ENCODE measurements at places on chromosomes 1 and 21.
A peak's percentile ranks its signal among the peaks of the same experiment; 100 is the strongest.

GRCh38 chr1:34686531-34686930, 68.3 kb upstream of the GJB5 start:
- no peak for DNase-seq

DNA sequence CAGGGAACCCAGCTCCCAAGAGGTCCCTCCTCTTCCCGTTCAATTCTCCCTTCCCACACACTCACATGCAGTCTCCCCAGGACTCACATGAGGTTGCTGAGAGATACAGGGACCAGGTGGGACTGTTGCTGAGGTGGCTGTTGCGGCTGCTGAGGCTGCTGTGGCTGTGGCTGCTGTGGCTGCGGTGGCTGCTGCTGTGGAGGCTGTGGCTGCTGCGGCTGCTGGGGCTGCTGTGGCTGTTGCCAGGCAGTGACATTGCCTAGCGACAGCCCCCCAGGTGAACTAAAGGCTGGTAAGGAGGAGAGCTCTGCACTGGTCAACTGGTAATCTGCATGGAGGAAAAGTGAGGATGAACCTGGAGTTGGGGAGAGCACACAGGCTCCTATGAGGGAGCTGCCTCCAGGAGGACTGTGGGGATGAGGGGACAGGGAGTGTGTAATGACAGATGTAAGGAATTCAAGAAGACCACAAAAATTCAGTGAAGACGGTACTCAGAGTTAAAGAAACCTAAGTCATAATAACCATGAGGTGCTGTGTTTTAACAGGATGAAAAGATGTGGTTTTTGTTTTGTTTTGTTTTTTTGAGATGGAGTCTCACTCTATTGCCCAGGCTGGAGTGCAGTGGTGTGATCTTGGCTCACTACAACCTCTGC, 31.8 kb downstream of the MEF2D start:
- no peak for DNase-seq

GRCh38 chr1:206050655-206051235, 2.2 kb upstream of the RHEX start:
- no peak for DNase-seq

DNA sequence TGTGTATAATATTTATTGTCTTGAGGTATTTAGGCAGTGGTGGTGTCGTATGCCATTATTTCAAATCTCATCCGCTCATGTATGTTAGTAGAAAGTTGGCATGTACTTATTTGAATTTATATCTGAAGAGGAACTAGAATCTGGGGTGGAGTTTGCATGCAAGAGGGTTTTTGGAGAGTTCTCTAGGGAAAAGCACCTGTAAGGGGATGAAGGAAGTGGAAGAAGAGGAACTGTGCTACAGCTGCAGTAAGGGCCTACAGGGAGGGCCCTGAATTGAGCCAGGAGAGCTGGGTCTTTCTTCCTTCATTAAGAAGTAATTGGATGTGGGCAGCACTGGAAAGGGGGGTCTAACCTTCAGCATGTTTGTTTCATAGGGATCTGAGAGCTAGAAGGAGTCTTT, 197.2 kb downstream of the HMCN1 start:
- DNase-seq = no peak

DNA sequence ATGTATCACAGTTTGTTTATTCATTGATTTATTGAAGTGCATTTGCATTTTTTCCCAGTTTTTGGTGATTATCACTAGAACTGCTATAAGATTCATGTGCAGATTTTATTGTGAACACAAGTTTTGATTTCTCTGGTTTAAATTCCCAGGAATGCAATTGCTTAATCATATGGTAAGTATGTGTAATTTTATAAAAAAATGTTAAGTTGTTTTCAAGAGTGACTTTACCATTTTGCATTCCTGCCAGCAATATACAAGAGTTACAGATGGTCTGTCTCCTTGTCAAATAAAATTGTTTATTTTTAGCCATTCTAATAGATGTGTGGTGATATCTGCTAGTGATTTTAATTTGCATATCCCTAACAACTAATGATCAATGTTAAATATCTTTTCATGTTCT, 127.3 kb upstream of the APP start:
- no peak for DNase-seq

GRCh38 chr1:89865498-89866382, 44.9 kb downstream of the LRRC8D start:
- DNase-seq = no peak

- DNase-seq = peak; percentile 7
Observed at GRCh38 chr1:40315795-40316594, 1.1 kb downstream of the COL9A2 start.

DNA sequence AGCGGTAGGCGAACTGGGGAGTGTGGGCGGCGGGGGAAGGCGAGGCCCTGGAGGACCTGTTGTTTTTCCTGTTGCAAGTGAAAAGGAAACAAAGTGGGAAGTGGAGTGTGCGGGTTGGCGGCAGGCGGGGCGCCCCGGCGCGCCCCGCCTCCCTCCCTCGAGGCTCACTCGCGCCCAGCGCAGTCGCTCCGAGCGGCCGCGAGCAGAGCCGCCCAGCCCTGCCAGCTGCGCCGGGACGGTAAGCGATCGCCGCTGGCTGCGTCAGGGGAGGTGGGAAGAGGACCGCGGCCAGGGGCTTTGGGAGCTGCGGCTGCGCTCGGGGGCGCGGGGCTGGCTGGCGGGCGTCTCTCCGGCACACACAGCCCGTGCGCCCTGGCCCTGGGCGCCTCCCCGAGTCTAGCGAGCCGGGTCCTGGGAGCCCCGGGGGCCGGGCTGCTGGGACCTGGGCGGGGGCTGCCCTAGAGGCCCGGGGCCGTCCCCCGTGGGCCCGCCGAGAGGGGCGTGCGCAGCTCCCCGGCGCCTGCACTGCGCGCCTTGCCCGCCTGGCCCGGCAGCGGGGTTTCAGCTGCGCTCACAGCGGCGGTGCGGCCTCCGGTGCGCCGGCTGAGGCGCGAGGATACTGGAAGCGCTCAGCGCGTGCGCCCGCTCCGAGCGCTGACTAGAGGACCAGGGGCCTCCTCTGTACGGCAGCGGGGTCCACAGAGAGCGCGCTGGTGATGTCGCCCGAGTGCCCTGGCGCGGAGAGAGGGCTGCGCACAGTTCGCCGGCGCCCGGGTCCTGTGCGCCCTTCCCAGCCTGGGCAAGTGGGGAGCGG, at the start of gene PIK3CD:
Gene PIK3CD (plus strand): TSS at position 167 of the 814 bp plus-strand sequence. CDS start 58,725 bp downstream, outside the sequence.
- no peak for DNase-seq

DNA sequence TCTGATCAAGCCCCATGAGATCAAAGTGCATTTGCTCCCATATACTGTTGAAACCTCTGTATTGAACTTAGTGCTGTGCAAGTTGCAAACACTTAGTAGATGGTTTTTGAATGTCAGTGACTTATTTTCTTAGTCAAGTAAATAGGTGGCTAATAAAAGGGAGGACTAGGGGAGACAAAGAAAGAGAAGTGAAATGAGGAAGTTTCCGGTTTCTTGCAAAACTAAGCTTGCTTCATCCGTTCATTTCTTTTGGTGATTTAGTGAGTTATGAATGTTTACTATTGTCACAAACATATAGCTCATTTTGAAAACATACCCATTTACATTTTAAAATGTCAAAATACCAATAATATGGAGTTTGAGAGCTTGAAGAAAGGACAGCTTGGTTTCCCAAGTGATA, 23.0 kb downstream of the ADAMTS5 start:
- DNase-seq = no peak

- no peak for DNase-seq
Observed at GRCh38 chr1:85452948-85453347, 12.0 kb downstream of the DDAH1 start.

- DNase-seq = no peak
Observed at GRCh38 chr1:87953121-87953520, 624.4 kb downstream of the LMO4 start.

DNA sequence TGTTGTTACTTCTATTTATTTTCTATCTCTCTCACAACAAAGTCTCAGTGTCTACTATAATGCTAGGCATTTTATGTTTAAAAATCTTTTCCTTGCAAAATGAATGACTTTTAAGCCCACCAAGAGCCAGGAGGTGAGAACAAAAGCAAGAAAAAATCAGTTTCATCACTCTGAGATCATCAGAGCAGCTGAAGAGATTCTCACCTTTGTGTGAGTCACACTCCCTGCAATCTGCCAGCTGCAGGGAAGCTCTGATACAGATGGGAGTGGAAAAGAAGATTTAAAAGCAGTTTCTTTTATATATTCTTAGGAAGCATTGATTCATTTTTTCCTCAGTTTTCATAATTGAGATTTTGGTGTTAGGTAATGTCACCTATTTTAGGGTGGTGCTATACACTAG, 107.6 kb downstream of the LHX9 start:
- no peak for DNase-seq

DNA sequence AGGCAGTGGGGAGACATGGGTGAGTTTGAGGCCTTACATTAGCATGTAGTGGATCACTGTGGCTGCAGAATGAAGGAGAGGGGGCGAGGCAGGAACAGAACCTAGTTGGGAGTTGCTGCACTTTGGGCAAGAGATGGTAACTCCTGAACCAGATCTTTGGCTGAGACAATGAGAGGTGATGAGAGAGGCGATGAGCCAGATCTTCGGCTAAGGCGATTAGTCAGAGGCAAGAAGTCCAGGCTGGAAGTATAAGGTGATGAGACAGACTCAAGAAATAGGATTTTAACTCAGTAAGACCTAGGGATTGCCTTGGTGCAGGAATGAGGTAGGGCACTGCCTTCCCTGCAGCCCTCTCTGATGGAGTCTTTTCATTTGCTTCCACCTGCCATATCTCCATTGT, 9.1 kb upstream of the ARTN start:
- DNase-seq = no peak

DNA sequence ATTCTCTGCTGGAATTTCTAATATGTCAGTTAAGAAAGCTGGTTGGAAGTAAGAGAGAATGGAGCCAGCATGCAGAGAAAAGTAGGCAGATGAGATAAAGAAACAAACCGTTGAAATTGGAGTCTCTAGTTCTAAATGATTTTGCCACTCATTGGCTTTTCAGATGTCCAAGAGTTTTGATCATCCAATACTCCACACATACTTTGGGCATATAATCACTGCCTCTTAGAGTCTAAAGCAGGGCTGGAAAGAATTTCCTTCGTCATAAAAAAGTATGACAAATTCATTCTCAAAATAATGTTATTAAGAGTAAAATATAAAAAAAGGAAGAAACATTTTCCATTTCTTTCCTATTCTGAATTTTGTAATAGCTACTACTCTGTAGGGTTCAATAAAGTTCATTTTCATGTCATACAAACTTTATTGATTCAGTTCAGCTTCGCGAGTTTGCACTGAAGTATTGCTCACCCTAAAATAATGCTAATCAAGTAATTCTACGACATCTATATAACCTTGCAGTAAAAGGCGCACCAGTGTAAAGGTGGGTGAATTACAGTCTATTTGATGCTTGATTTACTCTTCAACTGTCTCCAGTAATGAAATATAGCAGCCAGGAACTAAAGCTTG, 1556.6 kb downstream of the NCAM2 start:
- DNase-seq = no peak

DNA sequence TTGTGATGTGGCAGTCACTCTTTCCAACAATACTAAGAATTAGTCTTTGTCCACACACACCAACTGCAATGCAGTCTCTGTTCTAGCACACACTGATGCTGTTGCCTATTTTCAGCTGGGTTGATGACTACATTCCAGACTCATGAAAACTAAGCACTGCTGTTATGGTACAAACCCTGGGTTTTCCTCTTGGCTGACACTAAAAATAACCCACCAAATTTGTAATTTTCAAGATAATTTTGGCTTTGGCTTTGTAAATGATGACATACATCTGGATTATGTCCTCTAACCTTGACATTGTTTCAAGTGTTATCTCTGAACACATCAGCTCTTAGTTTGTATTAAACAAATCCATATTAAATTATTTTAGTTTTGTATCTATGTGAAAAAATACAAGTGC, 444.8 kb downstream of the PTPRC start:
- DNase-seq = no peak

- no peak for DNase-seq
Observed at GRCh38 chr21:33207449-33208149, 22.1 kb upstream of the IFNAR2 start.

Measured in stimulated activated CD8-positive, alpha-beta memory T cell treated with anti-CD3 and anti-CD28 coated beads, Interleukin-4, amount 100 ng/mL, for 1 hour (primary cell).